Skeletal muscle cell (primary cell): ENCODE measurements at places on chromosomes 4 and X.

- DNase-seq = no peak
These were observed 379.4 kb upstream of the TACR3 start for GRCh38 chr4:104099141-104099540.

DNA sequence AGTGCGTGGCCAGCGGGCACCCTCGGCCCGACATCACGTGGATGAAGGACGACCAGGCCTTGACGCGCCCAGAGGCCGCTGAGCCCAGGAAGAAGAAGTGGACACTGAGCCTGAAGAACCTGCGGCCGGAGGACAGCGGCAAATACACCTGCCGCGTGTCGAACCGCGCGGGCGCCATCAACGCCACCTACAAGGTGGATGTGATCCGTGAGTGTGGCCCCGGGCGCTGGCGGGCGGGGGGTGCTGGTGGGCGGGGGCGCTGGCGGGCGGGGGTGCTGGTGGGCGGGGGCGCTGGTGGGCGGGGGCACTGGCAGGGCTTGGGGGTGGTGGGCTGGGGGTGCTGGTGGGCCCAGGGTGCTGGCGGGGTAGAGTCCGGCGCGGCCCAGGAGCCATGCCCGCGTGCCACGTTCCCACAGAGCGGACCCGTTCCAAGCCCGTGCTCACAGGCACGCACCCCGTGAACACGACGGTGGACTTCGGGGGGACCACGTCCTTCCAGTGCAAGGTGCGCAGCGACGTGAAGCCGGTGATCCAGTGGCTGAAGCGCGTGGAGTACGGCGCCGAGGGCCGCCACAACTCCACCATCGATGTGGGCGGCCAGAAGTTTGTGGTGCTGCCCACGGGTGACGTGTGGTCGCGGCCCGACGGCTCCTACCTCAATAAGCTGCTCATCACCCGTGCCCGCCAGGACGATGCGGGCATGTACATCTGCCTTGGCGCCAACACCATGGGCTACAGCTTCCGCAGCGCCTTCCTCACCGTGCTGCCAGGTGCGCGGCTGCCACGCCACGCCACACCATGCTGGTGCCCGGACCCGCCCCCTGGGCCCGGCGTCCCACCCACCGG, 12.7 kb downstream of the FGFRL1 start:
- DNase-seq = no peak

- no peak for DNase-seq
These were observed 11.5 kb upstream of the AP1S2 start for GRCh38 chrX:15866147-15866546.

DNA sequence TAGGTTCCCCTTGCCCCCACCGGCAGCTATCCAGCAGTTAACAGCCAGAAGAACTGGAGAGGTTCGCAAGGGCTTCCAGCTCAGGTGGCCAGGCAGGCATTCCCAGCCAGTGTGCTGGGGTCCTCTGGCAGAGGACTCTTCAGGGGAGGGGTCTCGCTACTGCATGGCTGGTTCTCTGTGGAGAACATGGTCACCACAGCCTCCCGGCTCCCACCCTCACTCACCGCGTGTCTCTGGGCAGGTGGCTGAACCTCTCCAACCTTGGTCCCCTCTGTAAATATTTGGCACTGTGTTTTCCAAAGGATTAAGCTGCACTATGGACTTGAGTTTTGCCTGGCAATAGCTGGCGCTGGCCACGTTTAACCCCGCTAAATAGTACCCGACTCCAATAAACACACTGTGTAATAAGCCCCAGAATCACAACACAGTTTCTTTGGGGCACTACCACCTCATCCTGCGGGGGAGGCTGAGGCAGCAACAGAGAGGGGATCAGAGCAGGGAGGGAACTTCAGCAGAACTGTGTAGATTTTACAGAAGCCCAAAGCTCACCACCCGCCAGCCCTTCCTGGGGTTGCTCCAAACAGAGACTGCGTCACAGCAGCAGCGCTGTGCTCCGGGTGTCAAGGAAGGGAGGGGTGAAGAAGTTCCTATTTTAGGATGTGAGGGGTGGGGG, 15.2 kb downstream of the BCOR start:
- DNase-seq = no peak

DNA sequence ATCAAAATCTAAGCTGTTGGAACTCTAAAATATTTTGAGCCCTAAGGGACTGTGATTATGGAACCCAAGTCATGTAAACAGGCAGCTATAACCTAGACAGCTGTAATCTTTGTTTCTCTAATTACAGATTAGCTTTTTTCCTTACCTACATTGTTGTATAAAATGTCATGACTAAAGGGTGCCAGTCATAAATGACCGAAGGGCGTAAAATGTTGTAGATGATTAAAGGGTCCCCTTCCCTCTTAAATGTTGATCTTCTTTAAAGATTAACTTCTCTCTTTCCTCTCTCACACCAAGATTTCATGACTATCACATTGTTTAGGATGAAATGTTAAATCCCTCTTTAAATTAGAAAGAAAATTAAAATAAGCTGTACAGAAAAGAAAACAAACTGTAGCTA, 659.4 kb upstream of the NR3C2 start:
- DNase-seq = no peak

DNA sequence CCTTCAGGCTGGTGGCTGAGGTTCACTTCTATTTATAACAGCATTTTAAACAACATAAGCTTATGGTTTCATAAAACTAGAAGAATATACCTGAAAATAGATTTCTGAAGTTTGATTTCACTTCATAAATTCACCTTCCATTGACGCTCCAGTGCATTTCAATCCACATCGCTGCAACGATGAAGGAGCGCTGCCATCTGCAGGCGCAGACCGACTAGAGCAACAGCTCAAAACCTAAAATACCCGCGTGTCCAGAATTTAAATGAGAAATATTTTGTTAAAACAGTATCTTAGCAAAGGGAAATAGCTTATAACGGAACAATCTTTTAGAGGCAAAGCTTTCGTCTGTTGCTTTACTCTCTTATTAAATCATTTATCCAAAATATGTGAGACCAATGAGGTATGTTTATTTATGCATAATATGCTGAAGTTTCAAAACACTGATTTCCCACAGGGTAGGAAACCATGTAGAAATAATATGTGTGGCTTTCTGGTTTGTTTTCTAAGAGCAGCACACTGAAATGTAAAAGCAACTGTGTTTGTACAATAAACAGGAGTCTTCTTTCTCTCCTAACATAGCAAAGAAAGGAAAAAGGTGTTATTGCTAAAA, 816.4 kb upstream of the FRG1 start:
- peak; percentile 28 for DNase-seq

DNA sequence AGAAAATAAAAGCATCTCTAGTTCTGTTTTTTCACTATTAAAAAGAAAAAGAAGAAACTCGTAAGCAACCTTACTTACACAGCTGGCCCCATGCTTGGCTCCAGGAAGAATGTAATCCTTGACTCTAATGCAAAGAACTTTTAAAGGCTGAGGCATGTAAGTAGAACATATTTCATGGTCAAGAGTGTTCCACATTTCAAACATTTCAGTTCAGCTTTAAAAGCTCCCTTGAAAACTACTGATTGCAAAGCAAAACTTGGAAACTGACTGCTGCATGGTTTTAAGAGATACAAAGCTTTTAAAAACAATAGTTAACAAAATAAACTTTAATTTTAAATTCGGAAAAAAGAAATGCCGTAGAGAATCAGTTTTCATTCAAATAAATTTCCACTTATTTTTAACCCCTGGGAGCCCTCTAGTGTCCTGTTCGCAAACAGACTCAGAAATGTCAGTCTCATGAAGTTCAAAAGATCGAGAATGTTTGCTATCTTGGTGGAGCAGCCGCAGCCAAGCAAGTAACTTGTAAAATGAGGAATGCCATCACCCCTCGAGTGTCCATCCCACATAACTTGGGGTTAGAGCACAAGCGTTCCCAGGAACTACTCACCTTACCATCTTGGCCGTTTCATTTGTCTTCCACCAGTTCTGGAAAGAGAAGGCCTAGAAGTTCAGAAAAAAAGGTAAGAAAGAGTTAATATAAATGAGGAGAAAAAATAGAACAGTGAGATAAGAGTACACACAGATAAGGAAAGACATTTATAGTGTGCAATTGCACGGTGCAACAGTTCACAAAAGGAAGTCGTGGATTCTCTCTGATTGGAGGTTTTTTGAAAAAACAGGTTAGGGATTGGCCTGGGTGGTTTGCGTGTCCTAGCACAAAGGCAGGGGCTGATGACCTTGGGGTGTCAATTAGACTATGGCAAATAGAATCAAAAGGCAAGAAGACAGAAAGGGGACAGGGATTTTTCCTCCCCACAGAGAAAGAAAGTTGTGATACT, at the start of gene GASK1B:
GASK1B (minus strand) TSS at position 765 of the 998 bp plus-strand sequence. CDS start 1,650 bp downstream, outside the sequence.
- no peak for DNase-seq

GRCh38 chr4:4872314-4872903, 12.9 kb downstream of the MSX1 start:
- no peak for DNase-seq

GRCh38 chr4:176781739-176782100, 11.0 kb downstream of the VEGFC start:
- no peak for DNase-seq

DNA sequence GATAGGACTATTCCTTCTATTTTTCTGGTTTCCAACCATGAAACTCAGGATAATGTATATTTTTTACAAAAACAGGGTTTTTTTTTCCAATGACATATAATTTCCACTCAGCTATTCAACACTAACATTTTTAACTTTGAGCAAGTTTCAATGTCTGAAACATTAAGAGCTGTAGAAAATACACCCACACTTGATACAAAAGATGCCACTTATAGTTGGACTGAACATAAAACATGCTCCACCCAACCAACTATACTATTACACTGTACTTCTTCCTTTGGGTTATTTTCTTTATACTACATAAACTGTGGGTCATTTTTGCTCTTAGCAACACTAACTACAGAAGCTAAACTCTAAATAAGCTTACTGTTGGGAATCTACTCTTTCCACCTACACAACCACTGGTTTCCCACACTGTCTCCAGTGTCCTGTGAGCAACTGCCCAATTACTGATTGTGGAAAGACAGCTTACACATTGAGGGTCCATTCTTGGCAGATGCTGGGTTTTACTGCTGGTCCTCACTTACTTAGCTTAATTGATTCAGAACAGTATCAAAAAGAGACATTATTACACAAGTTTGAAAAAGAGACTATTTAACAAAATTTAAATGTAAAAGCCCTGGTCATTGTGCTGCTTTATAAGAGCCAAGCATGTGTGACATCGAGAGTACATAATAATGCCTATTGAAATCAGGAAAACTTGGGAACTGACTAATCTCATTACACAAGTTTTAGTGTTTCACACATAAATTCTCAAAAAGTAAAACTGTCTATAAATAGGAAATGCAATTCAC, 6.3 kb downstream of the AMMECR1 start:
- no peak for DNase-seq

DNA sequence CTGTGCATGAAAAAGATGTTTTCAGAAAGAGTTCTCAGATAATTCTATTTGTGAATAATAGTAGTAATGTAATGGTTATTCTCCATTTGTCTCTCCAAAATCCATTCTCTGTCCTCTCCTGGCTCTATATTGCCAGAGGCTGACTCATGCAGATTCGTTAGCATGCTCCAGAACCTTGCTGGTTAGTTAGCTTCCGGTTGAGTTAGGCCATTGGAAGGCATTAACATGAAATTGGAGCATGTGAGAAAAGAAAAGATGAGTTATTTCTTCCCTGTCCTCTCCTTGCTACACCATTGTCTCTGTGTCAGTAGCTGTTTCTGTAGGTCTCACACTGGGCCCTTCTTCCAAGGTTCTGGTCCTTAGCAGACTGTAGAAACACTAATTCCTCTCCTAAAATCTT, 23.5 kb upstream of the PRDM8 start:
- DNase-seq = peak; percentile 47

- no peak for DNase-seq
These were observed 32.4 kb downstream of the CASP3 start for GRCh38 chr4:184616633-184617551.

GRCh38 chrX:124507246-124507645, 160.9 kb downstream of the SH2D1A start:
- DNase-seq = no peak

- DNase-seq = no peak
These were observed 1024.5 kb upstream of the PCDH10 start for GRCh38 chr4:132124624-132124974.

DNA sequence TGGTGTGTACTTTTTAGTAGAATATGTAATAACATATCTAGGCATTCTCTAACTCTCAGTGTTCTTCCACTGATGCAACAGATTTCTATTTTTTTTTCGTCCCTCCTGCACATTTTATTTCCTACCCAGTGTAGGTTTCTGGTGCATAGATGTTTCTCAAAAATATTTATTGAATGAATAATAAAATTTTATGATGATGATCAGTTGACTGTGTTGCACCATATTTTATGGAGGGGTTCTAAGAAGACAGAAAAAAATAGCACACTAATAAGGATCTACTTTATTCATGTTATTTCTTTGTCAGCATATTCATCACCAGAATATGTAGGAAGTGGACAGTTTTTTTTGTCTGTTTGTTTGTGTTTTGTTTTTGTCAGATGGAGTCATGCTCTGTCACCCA, 2529.3 kb downstream of the ARAP2 start:
- DNase-seq = no peak

- no peak for DNase-seq
These were observed 32.1 kb upstream of the GPR78 start for GRCh38 chr4:8547912-8548730.

- DNase-seq = no peak
These were observed 145.8 kb downstream of the KLHL4 start for GRCh38 chrX:87663421-87663820.
